Stimulated activated CD4-positive, alpha-beta T cell treated with anti-CD3 and anti-CD28 coated beads, Interleukin-12 subunit alpha, Interleukin-12 subunit beta, amount 100 ng/mL, for 48 hours (primary cell): ENCODE measurements at places on chromosomes 2 and 18.

GRCh38 chr2:23828256-23828980 lies 98.5 kb downstream of the ATAD2B start:
- no peak for DNase-seq

- no peak for DNase-seq
These were observed 257.6 kb downstream of the GRB14 start for GRCh38 chr2:164363646-164364045.

- DNase-seq = no peak
These were observed 5.7 kb downstream of the RAMP1 start for GRCh38 chr2:237864940-237865622.

DNA sequence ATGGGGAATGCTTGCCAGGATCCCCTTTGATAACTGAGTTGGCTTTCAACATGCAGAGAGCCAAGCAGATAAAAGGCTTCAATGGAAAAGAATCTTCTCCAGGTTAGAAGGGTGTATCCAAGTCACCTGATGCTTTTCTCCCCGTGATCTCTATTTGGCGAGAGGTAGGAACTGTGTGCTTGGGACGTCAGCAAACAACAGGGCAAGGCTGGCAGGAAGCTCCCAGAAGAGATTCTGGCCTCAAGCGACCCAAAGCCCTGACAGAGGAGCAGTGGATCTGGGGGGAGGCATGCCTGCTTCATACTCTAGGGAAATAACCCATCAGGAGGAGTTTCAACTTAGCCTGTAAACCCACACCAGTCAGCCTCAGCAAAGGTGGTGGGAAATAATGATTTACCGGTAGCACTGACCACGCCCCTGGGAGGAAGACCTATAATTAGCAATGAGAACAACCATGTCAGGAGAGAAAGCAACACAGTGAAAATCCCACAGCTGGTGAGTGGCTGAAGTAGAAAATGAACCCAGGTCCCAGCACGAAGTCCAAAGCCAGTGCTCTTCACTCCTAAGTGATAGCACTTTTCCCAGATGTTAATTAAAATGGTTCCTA lies 76.3 kb upstream of the SEC11C start:
- no peak for DNase-seq

DNA sequence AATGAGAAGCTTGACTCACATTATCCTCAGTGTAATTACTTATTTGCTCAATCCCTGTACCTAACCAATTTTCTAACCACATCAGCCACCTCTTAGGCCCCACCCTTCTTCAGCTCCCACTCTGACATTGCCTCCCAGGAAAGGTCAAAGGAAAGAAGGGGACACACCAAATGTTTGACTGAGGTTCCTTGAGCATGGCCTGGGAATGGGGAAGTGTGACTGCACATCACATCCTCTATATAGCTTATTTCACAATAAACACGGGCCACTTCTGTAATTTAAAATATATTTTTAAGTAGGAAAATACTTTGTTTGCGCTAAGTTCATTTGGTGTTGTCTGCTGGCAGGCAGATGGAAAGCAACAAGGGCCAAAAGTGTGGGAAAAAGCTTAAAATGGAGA lies 3.0 kb upstream of the FIGLA start:
- no peak for DNase-seq

GRCh38 chr18:34970106-34970505 lies 71.1 kb upstream of the MAPRE2 start:
- no peak for DNase-seq

DNA sequence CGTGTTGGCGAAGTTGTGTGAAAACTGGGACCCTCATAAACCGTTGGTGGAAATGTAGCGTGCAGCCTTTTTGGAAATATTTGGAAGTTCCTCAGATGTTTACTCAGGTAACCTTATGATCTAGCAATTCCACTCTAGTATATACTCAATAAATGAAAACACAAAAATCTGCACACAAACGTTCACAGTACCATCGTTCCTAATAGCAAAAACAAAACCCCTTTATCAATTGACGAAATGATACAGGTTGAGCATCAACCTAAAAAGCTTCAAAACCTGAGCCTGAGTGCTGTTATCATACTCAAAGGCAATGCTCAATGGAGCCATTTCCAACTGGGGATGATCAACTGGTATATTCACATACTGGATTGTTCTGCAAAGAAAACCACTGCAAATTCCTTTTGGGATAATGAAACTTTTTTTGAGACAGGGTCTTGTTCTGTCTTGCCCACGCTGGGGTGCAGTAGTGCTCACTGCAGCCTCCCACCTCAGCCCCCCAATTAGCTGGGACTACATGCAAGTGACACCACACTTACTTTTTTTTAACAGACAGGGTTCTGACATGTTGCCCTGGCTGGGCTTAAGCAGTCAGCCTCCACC lies 777 bp upstream of the C18orf32 start:
- DNase-seq = no peak

DNA sequence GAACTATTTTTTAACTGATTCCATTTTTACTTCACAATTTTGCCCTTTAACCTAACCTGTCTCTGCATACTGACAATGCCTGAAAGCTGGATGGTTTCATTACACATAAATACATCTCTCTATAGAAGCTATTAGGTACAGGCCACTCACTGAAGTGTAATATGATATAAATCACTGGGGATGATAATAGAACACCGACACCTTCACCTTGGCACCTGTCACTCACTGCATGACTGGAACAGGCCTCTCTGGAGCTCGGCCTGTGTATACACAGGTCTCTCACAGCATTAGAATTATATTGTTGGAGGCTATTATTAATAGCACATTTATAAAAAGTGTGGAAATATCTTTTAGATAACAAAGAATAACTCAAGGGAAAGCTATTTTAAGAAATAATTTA lies 138.2 kb downstream of the TMEM131 start:
- no peak for DNase-seq

DNA sequence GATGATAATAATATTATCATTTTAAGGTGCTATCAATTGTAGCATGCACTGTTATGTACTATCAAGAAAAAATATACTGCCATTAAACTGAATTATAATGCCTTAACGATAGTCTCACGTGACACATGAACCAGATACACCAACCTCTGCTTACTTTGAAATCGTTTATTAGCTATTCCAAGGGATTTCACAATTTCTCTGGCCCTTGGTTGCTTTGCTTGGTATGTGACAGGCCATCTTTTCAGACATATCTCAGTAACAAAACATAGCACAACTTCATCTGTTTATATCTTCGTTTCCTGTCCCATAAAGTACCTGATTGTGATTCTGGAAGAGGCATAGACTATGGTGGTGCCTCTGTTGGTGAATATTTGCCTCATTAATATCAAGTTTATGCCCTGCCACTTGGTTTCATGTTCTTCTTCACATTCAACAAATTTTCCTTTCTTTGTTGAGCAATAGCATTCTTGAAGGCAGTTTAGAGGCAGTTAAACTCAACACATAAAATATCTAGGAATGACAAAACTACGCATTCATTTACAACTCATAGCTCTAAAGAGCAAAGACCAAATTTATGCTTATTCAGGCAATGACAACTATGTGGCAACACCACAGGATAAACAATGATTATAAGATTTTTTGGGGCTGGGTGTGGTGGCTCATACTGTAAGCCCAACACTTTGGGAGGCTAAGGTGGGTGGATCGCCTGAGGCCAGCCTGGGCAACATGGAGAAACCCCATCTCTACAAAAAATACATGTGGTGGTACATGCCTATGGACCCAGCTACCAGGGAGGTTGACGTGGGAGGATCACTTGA lies 84.3 kb downstream of the MCFD2 start:
- no peak for DNase-seq

DNA sequence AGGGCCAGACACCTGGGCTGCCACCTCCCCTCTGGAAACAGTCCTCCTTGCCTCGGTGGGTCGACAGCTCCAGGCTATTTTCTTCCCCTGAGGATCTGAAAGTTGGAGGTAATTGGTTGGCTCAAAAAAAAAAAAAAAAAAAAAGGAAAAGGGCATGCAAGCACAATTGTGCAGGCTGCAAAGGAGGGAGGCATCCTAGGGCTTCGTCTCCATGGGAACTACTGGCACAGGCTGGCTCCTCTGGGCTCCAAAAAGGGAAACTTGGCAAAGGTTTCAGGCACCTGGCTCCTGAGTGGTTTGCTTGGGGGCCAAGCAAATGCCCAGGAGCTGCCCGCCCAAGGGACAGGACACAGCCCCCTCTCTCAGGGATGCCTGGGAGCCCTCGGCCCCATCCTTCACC lies 1.1 kb upstream of the KCNIP3 start:
- no peak for DNase-seq

- DNase-seq = no peak
These were observed 560.8 kb upstream of the FAM98A start for GRCh38 chr2:34159901-34160300.
